Suppressor macrophage treated with lipopolysaccharide for 4 hours (primary cell): ENCODE measurements at places on chromosomes 7 and 10.

DNA sequence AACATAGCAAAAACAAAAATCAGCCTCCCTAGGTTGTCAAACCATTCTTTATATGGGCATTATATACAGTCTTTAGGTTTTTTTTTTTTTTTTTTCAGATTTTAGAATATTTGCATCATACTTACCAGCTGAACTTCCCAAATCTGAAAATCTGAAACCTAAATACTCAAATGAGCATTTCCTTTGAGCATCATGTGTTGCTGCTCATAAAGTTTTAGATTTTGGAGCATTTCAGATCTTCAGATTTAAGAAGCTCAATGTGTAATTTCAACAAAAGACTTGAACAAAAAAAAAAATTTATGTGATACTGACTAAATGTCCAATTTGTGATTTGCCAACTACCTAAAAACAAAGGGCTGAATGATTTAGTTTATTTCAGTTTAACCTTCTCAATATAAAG, 13.6 kb downstream of the FAM3C start:
- DNase-seq, result no peak

DNA sequence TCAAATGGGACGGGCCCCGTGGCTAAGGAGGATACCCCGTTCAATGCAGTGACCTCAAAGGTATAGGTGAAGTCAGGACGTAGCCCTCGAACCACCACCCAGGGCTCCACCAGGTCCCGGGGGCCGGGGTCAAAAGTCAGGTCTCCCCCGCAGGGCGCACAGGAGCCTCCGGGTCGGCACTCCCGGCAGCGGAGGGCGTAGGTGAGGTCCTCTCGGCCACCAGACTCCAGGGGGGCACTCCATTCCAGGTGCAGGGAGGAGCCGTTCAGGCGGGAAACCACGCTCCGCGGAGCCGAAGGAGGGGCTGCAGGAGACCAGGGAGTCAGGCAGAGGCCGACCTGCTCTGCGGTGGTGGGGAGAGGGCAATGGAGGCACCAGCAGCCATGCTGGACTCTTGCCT, 7.7 kb downstream of the EPHB4 start:
- DNase-seq, result no peak

DNA sequence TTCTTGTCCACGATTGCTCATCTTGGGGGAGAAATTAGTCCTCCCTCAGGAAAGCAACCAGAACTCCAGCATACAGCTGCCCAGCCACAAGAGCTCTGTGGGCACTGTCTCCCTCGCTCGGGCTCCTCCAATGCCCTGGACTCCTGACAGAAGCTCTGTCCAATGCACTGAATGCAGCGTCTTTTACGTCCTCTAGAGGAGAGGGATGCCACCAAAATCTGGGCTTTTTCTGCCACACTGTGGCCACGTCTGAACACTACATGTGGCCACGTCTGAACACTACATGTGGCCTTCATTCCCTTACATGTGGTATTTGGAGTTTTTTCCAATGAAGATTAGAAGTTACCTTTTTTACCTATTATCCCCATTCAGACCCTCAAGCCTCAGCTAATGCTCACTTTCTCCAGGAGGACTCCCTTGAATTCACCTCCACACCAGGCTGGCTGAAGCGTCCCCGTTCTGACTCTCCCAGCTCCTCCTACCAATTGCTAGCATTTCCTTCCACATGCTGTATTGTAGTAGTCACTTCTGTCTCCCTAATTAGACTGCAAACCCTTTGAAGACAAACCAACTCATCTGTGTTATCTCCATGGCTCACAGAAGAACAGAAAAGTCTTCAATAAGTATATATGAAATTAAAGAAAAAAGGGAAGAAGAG, 134.3 kb upstream of the PDE1C start:
- DNase-seq, result peak; percentile 46

- DNase-seq, result no peak
Observed at GRCh38 chr10:87053111-87053510, 33.0 kb downstream of the FAM25A start.

GRCh38 chr10:124270530-124271327, 148.0 kb downstream of the OAT start:
- no peak for DNase-seq

- no peak for DNase-seq
Observed at GRCh38 chr7:13904689-13905088, 84.8 kb downstream of the ETV1 start.

DNA sequence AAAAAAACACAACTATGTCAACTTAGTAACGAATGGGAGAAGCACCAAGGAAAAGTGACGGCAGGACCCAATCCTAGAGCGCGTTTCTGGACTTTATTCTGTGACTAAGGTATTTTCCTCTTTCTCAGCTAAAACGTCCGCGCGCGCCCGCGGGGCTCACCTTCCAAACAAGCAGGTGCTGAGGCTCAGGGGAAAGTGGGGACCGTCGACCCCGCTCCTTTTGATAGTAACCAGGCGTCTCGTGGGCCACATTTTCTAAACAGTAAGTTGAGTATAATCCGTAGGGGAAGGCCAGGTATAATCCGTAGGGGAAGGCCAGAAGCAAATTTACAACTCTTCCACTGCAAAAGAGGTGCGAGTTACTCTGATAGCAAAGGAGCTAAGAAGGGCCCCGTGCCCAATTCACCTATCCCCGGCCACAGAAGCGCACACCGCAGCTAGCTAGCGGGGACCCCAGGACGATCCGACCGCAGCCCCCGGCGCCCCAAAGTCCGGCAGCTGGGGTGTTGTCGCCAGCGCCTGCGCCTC, 743 bp downstream of the MKI67 start:
- DNase-seq, result no peak

DNA sequence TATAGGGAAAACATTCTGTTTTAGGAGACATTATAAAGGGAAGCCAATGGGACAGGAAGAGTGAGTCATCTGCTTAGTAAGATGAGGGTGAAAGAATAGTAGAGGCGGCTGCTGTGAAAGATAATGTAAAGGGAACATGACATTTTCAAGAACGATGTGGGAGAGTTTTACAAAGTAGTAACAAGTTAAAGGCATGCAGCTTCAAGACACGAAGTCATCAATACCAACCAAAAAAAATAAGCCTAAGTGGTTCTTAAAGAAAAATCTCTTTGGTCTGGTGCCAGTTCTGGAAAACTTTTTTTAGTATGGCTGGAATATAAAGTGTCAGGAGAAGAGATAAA, 6.1 kb downstream of the GSTO1 start:
- peak; percentile 80 for DNase-seq

- DNase-seq, result no peak
Observed at GRCh38 chr10:58743466-58744115, 230.9 kb downstream of the BICC1 start.

GRCh38 chr10:985361-985760, 2.9 kb upstream of the GTPBP4 start:
- DNase-seq, result no peak

DNA sequence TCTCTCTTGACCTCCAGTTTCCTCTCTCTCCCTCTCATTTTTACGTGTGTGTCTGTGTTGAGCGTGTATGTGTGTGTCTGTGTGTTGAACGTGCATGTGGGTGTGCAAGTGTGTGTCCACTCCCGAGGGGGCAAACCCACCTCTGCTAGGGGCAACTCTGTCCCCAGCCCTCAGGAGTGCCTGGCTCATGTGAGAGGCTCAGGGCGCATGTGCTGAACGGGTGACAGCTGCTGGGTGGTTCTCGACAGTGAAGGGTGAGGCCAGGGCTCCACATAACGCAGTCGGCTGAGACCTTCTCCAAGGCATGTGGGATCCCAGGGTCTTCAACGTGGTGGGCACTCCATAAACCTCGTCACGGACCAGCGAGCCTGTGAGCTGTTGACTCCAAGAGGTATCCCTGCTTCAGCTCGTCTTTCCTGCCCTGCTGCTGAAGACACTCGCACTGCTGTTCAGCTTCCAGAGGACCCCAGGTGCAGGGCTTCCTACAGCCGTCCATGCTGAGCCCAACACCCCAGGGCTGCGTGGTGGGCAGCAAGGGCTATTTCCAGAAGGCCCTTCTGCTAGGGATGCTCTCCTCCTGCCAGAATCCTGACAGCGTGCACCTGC, 361.6 kb upstream of the SHH start:
- DNase-seq, result no peak

DNA sequence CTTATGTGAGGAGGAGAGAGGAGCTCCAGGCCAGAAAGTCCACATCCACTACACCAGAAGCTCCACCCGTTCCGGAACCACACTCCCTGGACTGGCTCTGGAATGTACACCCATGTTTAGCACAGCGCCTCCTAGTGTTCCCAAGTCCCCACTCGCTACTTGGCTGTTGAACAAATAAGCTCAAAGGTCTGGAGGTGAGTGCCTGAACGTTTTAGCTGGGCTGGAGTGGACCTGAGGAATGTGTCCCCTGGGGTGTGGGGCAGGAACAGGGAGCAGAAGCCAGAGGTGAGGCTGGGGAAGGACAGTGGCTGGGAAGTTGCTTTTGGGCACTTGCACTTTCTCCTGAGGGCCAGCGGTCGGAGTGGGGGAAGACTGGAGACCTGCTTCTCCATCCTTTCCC, 164.1 kb upstream of the CDCA7L start:
- peak; percentile 63 for DNase-seq
